Stimulated activated CD4-positive, alpha-beta T cell treated with anti-CD3 and anti-CD28 coated beads, Interleukin-4, amount 100 ng/mL, for 1 hour (primary cell): ENCODE measurements at places on chromosomes 12 and 14.

GRCh38 chr12:120460157-120460556 lies 9.4 kb downstream of the SRSF9 start:
- DNase-seq, result no peak

GRCh38 chr12:123591702-123592481 lies 7.5 kb downstream of the TMED2 start:
- DNase-seq, result no peak

GRCh38 chr14:103510724-103511693 lies 11.6 kb downstream of the CKB start:
- no peak for DNase-seq

- peak; percentile 51 for DNase-seq
Observed at GRCh38 chr12:54658306-54659264, 10.4 kb upstream of the DCD start.

DNA sequence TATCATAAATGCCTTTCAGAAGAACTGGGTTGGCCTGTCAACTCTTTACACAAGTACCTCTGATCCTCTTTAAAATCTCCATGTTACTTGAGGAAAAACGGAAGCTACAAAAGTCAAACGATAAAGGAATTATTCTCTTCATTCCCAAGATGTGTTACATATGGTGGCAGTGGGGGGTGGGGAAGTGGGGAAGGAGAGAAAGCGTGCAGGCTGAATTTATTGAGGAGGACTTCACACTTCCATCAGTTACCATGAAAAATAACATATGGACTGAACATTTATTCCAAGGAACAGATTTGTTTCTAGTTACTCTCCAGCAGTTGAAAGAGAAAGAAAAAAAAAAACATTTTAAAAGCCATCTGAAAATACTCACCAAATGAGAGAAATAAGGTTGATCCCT lies 474.4 kb upstream of the DCN start:
- DNase-seq, result no peak

GRCh38 chr14:46574221-46574977 lies 77.2 kb downstream of the RPL10L start:
- DNase-seq, result no peak

- DNase-seq, result no peak
Observed at GRCh38 chr14:84404246-84404645, 1125.7 kb upstream of the FLRT2 start.

- DNase-seq, result no peak
Observed at GRCh38 chr12:42021469-42021868, 123.2 kb downstream of the GXYLT1 start.

- peak; percentile 27 for DNase-seq
Observed at GRCh38 chr12:62435303-62436163, 31.1 kb upstream of the MON2 start.

DNA sequence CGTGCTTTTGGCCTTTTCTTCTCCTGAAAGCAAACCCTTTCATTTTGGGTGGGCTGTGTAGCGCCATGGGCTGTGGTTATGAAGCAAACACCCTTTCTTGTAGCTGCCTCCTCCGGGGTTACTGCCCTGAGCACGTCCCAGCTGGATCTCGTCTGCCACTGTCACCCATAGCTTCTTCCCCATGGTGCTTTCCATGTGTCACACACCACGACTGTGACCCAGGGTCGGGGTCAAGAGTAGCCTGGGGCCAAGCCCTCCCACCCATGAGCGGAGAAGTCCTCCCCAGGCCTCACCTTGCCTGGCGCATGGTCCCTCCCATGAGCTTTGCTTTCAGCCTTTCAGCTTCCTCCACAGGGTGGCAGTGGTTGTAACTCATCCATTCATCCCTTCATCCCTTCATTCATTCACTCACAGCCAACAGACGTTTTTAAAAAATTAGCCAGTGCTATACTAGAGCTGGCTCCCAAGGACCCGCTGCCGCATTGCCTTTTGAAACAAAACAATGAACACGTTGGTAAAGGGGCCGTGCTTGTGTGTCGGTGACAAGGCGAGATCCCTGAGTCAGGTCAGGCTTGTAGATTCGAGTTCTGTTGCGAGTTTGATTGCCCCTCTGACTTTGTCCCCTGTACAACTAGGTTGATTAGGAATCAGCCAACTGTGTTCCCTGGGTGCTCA lies 29.5 kb downstream of the MEG3 start:
- no peak for DNase-seq

- DNase-seq, result no peak
Observed at GRCh38 chr12:53077030-53077429, 2.2 kb downstream of the SPRYD3 start.

GRCh38 chr12:22530-23201 lies 43.9 kb upstream of the IQSEC3 start:
- DNase-seq, result no peak

GRCh38 chr14:59711080-59711479 lies 134.5 kb upstream of the CCDC175 start:
- no peak for DNase-seq

- no peak for DNase-seq
Observed at GRCh38 chr12:109725321-109726105, 11.9 kb downstream of the FAM222A start.

- no peak for DNase-seq
Observed at GRCh38 chr12:124915239-124916236, 1.1 kb upstream of the UBC start.

DNA sequence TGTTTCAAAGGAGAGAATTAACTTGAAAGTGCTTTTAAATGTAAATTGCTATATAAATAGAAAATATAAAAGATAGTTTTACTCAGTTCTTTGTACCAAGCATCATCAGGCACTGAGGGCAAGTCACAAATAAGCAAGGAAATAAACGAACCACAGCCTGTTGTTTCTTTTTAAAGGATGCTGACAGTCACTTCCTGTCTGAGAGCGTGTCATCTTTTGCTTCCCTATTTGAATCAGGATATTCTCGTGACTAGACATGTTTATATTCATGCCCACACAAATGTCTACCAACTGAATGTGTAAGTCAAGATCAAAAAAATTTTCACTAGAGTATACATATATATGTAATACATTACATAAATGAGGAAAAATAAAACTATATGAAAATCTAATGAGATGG lies 31.4 kb upstream of the SLC2A13 start:
- DNase-seq, result no peak

DNA sequence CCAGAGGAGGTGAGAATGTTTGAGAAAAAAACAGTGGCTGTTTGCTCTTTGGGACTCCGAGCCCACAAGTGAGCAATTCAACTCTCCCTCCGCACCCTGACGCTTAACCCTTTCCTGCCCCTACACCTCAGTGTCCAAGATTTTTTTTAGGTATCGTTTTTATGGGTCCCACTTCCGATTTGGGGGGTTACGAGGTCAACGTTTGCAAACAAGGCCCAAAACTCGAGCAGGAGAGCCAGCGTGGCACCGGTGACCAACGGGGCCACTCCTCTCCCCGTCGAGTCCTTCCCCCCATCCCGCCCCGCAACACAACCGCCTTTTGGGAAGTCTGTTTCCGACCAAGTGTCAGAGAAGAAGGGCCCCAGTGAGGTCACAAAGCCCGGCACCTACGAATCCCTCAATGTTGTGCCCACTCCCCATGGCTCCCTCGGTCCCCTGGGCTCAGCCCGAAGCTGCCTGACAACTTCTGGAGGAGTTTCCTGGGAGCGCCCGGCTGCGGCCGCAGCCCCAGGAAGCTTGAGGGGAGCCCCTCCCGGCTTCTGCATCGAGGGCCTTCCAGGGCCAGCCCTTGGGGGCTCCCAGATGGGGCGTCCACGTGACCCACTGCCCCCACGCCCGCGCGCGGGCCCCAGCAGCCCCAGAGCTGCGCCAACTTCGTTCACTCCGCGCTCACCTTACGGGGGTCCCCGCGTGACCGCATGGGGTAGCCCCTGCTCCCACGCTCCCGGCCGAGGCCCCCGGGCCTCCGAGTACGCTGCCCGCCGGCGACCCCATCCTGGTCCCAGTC lies 1.2 kb downstream of the CDK2AP1 start:
- DNase-seq, result no peak

- DNase-seq, result no peak
Observed at GRCh38 chr14:104302794-104303405, 164.5 kb downstream of the KIF26A start.

- no peak for DNase-seq
Observed at GRCh38 chr12:57131896-57132744, 3.8 kb downstream of the LRP1 start.

GRCh38 chr14:60242429-60242828 lies 6.6 kb upstream of the PPM1A start:
- DNase-seq, result no peak

- no peak for DNase-seq
Observed at GRCh38 chr12:4379405-4379804, at the start of gene FGF23. TSS of gene FGF23 (minus strand) at chr12:4379712. CDS start at chr12:4379582, 130 bp downstream.

- DNase-seq, result no peak
Observed at GRCh38 chr14:28515571-28515970, 251.0 kb upstream of the FOXG1 start.

DNA sequence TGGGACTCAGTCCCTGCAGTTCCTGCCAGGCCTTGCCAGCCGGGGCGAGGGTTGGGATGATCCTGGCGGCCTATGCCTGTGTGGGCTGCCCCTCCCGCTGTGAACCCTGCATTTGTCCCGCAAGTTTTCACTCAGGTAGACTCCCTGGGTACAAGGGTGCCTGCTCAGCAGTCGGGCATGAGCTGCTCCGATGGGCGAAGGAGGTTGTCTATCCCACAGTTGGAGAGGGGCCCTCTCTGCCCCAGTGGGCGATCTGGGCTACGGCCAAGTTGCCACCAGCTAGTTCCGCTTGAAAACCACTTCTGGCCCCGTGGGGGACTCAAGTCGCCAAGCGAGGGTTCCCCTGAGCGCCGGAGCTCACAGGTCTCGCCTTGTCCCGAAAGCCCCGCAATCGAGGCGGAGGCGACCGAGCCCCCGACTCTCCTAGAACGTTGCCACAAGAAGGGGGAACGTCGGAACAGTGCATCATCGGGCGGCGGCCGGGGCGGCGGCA lies 365 bp upstream of the TPI1 start:
- DNase-seq, result no peak

GRCh38 chr12:105741786-105742566 lies 396.8 kb downstream of the NUAK1 start:
- no peak for DNase-seq

DNA sequence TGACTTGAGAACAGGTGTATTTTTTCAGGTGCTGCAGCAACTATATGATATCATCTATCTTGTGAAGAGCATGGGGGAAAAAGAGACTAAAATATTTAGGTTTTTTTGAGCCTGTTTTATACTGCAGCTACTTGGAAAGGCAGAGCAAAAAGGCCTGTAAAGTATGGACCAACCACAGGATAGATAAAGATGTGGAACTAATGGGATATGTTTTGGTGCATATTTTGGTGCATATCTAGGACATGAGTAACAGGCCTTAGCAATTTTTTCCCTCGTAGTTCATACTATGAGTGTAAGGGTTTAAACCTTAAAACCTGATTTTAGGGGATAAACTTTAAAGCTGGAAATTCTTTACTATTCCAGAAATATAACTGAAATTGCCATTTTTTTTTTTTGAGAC lies 6.0 kb upstream of the GTSF1 start:
- DNase-seq, result no peak

DNA sequence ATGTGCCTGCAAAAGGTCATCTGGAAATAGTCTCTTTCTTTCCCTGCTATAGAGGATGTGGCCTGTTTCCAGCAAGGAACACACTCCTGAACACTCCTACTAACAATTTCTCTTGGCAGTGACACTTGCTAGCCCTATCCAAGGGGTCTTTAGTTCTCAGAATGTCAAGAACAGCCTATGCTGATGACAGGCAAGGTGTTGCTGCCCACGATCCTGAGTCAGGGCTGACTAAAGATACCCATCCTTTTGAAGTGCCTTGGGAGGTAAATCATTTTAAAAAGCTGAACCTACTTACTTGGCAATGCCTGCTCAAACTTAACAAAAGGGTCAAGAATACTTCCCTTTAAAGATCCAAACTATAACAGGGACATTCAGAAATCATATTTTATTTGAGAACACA lies 1146.4 kb downstream of the VRK1 start:
- no peak for DNase-seq

DNA sequence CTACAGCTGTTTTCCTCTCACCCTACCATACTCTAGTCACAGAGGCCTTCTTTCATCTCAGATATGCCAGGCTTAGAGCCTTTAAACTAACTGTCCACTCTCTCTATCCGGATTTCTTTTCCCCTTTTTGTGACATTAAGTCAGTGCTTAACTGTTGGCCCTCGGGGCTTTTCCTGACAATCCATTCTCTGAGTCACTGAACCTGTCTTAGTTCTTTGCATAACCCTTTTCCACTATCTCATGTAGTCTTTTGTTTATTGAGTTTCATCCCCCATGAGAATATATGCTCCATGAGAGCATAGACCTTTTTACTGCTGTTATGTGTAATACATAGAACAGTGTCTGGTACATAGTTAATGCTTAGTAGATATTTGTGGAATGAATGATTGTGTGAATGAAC lies 68.7 kb downstream of the PLEKHA5 start:
- DNase-seq, result no peak

GRCh38 chr12:58633479-58633878 lies 286.8 kb downstream of the LRIG3 start:
- no peak for DNase-seq

DNA sequence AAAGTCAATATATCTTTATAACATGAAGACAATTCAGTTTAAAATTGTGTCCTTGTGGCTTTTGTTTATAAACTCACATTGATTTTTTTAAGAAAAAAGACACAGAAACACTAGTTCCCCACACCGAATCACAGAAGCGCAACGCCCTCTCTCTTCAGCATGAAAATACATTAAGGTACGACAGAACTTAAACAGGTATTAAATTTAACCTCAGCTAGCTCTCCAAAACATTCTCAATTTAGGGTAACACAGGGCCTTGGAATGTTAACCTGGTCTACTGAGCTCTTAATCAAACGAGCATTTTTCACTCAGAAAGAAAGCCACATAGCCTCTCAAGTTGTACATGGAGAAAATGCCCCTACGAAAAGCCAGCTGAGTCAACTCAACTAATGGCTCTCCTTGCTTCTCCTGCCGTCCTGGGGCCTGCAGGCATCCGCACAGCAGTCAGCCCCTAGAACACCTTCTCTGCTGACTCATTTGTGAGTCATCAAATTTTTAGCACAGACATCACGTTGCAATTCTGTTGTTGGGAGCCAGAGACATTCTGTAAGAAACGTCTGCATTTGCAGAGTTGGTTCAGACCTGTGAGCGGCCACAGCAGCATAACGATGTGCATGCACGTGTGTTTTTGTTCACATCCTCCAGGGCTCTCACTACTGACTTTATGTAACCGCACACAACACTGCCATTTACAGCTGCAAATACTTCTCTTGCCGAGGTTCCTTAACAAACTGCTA lies 141.6 kb downstream of the ITPR2 start:
- DNase-seq, result no peak

DNA sequence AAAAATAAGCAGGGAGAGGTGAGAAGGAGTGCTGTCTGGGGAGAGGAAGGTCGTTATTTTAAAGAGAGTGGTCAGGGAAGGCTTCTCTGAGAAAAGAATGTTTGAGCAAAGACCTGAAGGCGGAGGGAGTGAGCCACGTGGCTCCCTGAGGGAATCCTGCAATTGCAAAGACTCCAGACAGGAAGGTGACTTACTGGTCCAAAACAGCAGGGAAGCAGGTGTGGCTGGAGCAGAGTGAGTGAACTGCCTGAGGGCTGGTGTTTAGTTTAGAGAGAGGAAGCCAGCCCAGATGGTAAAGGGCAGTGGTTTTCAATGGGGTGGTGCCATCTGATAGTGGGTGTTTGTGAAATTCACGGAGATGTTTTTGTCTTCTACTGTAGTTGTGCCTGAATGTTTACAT lies 58.8 kb upstream of the LTA4H start:
- DNase-seq, result no peak
